Naive thymus-derived CD4-positive, alpha-beta T cell (primary cell): ENCODE measurements at places on chromosomes 16 and 17. TPM values are rescaled to one million over a fixed set of nuclear protein-coding genes. Genes with fewer than 3 reads are reported as not detected.

- no peak for DNase-seq
Observed at GRCh38 chr17:9677411-9677810, 32.1 kb downstream of the USP43 start.

DNA sequence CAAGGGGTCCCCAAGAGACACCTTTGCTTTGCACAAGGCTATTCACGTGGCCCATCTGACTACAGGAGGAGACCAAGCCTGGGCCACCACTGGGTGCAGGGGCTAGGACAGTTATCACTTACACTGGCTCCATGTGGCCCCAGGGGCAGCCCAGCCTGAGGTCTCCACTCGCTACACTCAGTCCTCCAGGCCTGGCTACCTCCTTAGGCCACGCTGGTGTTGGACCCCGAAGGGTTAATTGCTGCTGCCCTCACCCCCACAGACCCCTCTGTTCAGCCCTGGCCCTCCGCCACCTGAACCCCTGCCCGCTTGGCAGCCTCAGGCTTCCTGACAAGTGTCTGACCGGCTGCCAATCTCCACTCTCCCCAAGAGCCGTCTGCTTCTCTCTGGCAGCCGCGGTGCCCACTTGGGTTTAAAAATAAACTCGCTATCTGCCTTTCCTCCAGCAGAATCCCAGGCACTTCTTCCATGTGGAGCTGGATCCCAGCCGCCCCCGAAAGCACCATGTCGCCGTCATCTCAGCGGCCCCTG lies 27.8 kb downstream of the ADAM11 start:
- no peak for DNase-seq

DNA sequence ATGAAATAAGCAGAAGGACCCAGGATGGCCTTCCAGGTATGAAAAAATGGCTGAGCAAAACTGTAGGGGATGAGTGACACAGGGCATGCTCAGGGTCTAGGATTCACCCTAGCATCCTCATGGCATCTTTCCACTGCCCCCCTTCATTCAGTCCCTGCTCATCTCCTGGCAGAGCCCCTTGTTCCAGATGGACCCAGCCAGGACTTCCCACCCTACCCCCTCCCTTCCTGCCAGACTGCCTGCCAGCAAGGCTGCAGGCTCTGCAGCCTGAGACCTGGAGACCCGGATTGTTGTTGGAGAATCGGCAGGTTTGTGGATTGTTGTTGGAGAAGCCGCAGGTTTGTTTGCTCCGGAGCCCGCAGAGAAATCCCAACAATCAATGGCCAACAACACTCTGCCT lies 6.6 kb downstream of the SEZ6 start:
- no peak for DNase-seq

DNA sequence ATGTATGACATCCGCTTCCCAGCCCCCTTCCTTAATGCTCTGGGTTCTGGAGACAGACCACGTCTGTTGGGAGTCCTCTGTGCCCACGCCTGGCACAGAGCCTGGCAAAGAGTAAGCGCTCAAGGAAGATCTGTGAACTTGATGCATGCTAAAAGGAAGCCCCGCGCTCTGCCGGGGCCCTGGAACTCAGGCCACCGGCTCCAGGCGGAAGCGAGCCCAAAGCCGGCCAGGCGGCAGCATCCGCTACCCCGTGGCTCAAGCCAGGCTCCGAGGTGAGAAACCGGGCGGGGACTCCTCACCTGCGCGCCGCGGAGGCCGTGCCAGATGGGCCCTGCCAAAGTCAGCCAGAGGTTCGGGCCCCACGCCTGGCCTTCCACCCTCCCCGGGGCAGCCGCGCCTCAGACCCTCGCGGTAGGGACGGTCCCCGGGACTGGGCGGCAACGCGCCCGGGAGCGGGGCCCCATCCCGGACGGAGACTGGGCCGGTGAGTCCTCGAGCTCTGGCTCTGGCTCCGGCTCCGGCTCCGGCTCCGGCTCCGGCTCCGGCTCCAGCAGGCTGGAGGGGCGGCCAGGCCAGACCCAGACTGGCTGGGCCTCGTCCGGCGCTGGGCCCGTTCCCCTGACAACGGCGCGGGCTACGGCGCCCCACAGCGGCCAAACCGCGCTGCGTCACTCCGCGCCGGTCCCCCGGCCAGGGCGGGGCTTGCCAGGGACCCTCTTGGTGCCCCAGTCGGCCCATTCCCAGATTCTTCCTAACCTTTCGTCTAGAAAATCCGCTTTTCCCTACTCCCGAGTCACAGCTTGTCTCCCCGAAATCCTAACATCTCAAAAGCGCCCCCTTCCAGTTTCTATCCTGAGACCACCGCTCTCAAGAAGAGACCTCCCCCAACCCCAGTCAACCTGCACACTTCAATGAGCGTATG lies at the start of gene ZDHHC1:
TSS of gene ZDHHC1 (minus strand) at position 606 of the 922 bp plus-strand sequence. CDS start 8,702 bp downstream, outside the sequence.
- no peak for DNase-seq

DNA sequence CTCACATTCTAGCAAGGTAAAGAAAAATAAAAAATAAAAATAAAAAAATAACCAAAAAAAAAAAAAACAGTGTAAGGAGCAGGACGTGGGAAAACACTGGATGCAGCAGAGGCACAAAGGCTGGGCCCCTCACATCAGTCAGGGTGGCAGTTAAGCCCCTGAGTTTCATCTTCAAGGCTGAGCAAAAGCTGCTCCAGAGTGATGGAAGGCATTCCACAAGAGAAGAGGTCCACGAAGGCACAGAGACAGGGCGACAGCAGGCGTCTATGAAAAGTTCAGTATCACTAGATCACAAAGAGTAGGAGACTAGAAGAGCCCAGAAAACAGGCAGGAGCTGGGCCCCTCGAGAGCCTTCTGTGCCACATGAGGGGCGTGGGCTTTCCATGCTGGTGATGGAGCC lies 12.0 kb downstream of the TMEM186 start:
- no peak for DNase-seq

GRCh38 chr16:50318796-50319578 lies 49.8 kb downstream of the BRD7 start:
- DNase-seq, result no peak

- DNase-seq, result no peak
Observed at GRCh38 chr17:8710813-8711212, 33.8 kb downstream of the CCDC42 start.

DNA sequence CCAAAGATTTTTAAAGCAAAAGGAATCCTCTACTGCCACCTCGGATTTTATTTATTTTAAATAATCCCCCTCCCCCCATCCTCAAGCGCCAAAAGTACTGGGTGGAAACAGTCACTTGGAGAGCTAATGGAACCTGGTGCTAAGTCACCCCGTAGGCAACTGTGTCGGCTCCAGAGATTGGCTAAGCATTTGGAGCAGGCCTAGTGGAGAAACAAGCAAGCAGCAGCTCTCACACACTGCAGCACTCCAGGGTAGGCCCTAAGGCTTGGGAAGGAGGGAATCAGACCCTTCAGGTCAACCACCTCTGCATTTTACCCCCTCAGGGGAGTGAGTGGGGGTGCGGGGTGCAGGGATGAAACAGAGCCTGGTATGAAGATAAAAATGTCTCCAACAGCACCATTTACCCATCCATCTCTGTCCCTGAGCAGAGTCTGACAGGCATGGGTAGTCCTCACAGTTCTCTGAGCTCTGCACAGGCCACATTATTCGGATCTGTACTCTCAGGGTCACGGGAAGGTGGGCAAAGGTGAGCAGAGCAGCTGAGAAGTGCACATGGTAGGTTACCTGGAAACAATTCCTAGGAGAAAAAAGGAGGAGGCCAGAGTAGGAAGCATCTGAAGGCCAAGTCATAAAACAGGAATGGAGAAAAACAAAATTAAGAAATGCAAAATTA lies 27.2 kb upstream of the STAC2 start:
- no peak for DNase-seq

DNA sequence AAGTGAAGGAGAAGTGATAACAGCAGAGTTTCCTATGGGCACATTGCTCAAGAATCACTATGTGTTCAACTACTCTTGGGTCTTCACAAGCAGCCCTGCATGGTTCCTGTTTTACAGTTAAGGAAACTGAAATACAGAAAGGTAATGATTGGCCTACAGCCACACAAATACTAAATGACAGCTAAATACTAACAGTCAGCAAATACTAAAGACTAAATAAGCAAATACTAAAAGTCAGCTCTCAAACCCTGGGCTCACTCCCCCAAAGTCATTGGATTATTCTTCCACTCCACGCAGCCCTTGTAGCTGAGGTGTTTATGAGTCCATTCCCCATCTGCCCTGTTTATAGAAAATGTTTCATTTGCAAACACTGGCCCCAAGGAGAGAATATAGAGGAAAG lies 372.7 kb upstream of the CDH11 start:
- DNase-seq, result no peak

DNA sequence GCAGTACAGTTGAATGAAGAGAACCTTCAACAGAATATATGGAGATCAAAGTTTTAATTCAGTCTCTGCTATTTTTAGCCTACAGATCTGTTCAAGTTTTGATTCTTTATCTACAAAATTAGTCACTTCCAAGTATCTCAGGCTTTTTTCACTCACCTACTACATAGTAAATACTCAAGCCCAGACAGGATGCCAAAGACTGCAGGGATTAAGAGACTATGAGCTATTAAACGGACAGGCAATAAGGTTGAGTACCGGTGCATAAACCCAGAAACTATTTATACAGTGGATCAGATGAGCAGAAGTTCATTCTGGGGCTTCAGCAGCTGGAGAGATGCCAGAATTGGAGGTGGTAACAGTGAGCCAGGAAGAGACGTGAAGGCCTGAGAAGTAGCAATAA lies 18.7 kb upstream of the OR3A1 start:
- no peak for DNase-seq

EMP2 gene
- not detected for polyA plus RNA-seq

DLX4 gene
- not detected for polyA plus RNA-seq

SEPTIN1 gene
- 257 TPM for polyA plus RNA-seq
